ENCODE measurements at places on chromosomes 1 and 21. TPM values are rescaled to one million over a fixed set of nuclear protein-coding genes. Genes with fewer than 3 reads are reported as not detected.

TCEA3 gene
- 46.8 TPM for total RNA-seq

OR2G6 gene
- not detected for total RNA-seq

FAM43B gene
- not detected for total RNA-seq

FAM177B gene
- total RNA-seq = not detected

BCAN gene
- 23.3 TPM for total RNA-seq

HLX gene
- 2.9 TPM for total RNA-seq

NR1I3 gene
- not detected for total RNA-seq

OLIG2 gene
- not detected for total RNA-seq

GRCh38 chr1:94522304-94522703, 19.3 kb downstream of the F3 start:
- no peak for DNase-seq

GRCh38 chr1:223747838-223748335, 35.5 kb downstream of the CAPN2 start:
- no peak for DNase-seq

GRCh38 chr1:77287535-77287934, 5.7 kb downstream of the AK5 start:
- no peak for DNase-seq

DNA sequence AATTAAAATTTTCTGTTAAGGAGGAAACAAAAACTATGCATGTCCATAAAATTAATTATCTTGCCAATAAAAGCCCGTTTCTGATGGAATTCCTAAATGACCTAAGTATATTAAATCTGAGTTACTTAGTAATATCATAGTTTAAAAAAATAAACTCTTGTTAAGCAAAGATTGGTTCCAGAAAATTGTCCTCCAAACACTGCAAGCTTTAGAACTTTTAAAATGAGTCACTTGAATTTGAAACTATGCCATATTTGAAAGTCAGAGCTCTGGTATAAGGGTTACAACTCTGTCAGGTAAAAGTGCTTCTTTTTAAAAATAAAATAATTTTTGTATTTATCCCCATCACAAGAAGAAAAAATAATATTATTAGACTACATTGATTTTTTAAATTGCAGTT, 409.5 kb downstream of the PLPP3 start:
- no peak for DNase-seq

Data from lower leg skin (tissue), 4 donors.